ENCODE measurements at places on chromosomes 1 and 21. TPM values are rescaled to one million over a fixed set of nuclear protein-coding genes. Genes with fewer than 3 reads are reported as not detected.
A peak's percentile ranks its signal among the peaks of the same experiment; 100 is the strongest.

Gene TNFAIP8L2
- total RNA-seq, result 29.4 TPM

Gene VASH2
- 0.84 TPM for total RNA-seq

Gene RBP7
- not detected for total RNA-seq

Gene HCRTR1
- total RNA-seq, result not detected

Gene TRIM33
- 39.7 TPM for total RNA-seq

Gene TMCC2
- total RNA-seq, result 20.9 TPM

Gene ELK4
- 81.8 TPM for total RNA-seq

Gene HPCAL4
- 0.44 TPM for total RNA-seq

Gene CYP4Z1
- total RNA-seq, result not detected

Gene OR10J1
- not detected for total RNA-seq

Gene SAMD13
- 0.21 TPM for total RNA-seq

DNA sequence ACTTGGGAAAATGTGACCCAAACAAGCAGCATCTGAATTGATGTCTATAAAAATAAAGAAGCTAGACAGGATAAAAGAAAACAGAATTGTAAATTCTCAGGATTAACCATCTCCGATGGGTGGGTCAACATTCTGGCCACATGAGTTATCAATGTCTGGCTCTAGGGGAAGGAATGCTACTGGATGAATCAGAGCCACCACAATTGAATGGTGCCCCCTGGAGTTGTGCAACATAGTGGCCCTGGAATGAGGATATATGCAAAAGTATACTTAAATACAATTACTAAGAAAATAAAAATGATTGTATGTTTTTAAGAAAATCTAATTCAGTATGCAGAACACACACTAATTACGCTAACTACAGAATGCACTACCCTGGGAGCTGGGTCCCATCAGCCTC is 185.6 kb downstream of the TGFBR3 start:
- no peak for DNase-seq

DNA sequence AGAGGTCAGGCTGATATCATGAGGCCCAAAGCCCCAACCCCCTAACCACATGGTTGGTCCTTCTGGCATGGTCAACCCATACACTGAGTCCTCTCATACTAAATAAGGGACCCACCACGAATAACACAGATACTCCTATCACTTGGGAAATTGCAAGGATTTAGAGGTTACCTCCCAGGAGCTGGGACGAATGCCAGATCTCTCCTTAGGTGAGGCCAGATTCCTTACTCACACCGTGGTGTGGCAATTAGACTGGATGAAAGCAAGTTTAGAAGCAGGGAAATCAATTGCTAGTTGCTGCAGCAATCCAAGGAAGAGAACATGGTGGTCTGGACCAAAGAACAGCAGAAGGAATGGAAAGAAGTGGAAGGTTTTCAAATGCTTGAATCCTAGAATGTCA is 60.1 kb downstream of the IER5 start:
- DNase-seq, result no peak

GRCh38 chr1:186923486-186923885 is 94.7 kb downstream of the PLA2G4A start:
- DNase-seq, result peak; percentile 4

GRCh38 chr1:101388904-101389546 is 152.2 kb downstream of the S1PR1 start:
- peak; percentile 72 for DNase-seq

- no peak for DNase-seq
Measured at GRCh38 chr1:151737479-151737878, 16.2 kb downstream of the RIIAD1 start.

- DNase-seq, result no peak
Measured at GRCh38 chr1:185483664-185484450, 166.8 kb upstream of the IVNS1ABP start.

GRCh38 chr21:41752231-41752681 is 14.6 kb downstream of the RIPK4 start:
- no peak for DNase-seq

DNA sequence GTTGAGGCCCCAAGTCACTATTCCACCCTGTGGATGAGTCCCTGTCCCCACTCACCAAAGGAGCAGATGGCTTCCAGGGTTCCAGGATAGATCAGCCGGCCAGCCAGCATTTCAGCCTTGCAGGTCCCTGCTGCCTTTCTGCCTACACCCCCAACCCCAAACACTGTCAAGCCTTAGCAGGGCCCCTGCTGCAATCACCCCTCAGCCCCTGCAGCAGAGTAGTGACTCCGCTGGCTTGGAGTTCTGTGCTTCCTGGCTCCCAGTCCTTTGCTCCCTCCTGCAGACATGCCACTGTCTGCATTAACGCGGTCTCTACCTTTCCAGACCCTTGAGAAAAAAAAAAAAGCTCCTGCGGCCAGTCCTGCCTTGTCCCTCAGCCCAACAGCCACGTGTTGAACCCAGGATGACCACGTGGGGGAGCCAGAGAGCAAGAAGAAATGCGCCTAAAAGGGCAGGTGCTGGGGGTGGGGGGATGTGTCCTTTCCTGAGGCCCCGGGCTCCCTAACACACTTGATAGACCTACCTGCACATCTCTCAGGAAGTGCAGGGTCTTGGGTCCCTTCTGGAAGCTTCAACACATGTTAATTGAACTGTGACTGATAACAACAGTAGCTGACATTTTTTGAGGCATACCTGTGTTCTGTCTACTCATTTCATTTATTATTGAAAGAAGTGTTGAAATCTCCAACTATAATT is 37.4 kb downstream of the RASSF5 start:
- peak; percentile 96 for DNase-seq

- no peak for DNase-seq
Measured at GRCh38 chr1:83857103-83857502, 141.8 kb downstream of the TTLL7 start.

DNA sequence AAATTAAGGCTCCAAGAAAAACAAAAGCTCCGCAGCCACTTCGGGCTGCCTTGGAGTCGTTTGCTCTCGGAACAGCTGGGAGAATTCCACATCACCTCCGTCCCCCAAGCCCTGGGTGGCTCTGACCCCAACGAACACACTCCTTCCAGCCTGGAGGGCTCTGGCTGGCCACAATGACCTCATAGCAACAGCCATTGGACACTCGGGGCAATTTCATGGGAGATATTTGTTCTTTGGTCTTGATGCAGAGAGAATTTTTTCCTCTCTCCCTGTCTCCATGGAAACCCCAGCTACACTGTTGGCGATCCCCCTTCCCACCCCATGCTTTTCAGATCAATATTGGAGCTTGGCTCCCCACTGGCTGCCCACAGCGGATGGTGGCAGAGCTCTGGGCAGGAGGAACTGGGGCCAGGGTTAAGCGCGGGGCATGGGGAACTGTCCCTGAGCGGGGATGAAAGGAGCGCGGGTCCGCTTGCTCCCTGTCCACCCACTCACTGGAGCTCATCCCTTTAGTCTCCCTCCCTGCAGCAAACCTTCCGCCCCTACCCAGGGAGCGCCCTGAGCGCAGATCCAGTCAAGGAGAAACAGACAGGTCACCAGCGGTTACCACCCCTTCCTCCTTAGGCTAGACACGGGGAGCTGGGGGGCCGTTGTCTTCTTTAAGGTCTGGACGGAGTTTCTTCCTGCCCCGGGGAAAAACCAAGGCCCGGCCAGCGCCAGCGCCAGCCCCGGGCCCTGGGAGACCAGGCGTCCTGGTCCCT is 1.2 kb downstream of the WNT4 start:
- no peak for DNase-seq

DNA sequence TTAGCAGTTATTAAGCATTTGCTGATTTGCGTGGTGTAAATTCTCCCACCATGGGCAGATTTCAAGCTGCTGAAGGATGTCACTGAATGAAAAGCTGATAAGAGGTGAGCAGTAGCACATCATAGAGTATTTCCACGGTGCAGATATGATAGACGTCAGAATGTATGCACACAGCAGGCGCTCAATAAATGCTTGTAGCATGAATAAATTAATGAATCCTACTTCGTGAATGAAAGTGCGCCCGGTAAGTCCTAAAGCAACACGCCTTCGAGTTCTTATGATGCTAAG is 510 bp upstream of the UBIAD1 start:
- DNase-seq, result no peak

DNA sequence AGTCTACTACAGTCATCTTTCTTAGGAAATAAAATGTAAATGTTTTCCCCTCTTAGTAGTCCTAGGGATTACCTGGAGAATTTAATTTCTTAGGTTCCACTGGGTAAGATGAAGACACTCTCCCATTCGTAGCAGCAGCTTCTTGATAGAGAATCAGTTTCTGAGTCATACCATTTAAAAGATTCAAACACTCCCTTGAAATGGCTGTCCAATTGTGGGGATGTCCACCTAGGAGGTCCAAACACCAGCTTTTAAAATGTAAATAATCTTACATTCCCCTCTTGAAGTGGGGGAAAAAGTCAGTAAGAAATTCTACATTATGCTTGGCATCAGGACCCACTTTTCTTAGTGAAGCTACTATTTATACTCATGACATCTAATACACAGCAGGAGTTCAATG is 37.5 kb downstream of the NDC1 start:
- no peak for DNase-seq

Measured in activated CD4-positive, alpha-beta T cell treated with anti-CD3 and anti-CD28 coated beads, Interleukin-2, amount 10 ng/mL, durations not matched to agents 24 days and 14 days (primary cell).